ENCODE measurements at places on chromosomes 5 and 9.

- DNase-seq = no peak
These were observed 26.3 kb upstream of the ISCA1 start for GRCh38 chr9:86308687-86309086.

- DNase-seq = no peak
These were observed 628.0 kb upstream of the ADAMTS16 start for GRCh38 chr5:4511996-4512656.

- DNase-seq = no peak
These were observed 393.8 kb upstream of the SLC30A5 start for GRCh38 chr5:68699966-68700365.

- no peak for DNase-seq
These were observed 94.6 kb upstream of the DMRT1 start for GRCh38 chr9:746661-747434.

DNA sequence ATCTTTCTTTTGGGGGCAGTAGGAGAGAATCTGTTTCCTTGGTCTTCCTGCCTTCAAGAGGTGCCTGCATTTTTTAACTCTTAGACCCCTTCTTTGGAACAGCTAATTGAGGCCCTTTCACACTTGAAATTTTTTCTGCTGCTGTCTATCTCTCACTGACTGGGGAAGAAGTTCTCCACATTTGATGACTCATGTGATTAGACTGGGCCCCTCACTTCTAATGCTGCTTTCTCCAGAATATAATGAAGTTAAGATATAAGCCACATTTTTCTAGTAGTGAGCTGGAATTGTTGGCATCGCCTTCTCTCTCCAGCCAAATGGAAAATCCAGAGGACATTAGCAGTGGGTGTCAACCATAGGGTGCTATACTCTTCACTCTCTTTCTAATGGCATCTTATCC is 12.4 kb downstream of the ZNF474 start:
- no peak for DNase-seq

DNA sequence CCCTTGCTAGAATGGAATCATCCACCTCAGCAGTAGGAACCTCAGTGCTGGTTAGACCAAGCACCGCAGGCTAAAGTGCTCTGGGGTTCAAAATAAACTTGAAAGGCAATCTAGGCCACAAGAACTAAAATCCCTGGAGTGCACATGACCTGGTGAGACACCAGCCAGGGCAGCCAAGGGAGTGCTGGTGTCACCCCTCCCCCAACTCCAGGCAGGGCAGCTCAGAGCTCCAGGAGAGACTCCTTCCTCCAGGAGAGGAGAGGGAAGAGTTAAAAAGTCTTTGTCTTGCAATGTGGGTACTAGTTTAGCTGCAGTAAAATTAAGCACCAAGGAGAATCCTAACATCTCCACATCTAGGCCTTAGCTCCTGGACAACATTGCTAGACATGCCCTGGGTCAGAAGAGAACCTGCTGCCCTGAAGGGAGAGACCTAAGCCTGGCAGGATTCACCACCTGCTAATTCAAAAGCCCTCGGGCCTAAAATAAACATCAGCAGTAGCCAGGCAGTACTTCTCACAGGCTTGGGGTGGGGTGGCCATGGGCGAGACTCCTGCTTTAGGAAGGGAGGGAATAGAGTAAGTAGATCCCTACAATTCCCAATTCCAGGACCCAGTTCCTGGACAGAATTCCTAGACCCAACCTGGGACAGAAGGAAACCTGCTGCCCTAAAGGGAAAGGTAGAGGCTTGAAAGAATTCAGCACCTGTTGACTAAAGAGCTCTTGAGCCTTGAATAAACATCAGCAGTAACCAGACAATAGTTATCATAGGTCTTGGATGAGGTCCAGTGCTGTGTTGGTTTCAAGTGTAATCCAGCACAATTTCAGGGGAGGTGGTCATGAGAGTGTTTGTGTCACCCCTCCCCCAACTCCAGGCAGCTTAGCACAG is 25.8 kb downstream of the UGT3A2 start:
- DNase-seq = peak; percentile 96

- no peak for DNase-seq
These were observed 85.0 kb upstream of the RASA1 start for GRCh38 chr5:87182649-87183048.

DNA sequence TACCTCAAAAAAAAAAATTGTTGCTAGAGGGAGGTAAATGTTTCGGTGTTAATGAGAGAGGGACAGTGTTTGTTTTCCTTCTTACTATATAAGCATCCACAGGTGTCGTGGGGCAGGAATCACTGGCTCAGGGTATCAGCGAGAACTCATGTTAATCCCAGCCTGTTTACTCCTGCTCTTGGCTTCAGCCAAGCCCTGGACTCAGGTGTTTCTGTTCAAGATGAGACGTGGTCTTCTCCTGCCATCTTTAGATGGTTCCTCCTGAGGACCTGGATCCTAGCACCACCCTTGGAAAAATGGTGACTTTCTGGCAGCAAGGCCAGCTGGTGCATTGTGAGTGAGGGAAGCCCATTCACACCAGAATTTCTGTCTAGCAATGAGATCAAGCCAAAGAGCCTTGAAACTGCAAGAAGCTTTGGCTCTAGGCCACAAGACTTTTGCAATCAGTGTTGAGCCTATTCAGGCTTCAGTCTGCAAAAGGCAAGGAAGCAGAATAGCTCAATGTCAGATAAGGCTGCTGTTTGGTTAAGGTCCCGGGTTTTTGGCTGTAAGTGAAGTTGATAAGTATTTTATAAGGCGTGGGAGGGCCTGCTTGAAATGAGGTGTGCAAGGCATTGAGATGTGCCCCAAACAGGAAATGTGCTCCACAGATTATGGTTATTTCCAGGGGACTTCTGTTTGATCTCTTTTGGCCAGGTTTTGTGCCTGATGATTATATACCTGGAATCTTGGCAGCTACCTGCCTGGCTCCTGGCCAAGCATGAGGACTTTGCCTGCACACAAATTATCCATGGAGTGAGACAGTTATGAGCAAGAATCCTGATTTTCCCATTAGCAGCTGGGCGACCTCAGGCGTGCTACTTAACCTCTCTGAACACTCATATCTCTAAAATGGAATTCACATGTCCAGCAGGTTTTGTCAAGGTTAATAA is 99.8 kb downstream of the TENT4A start:
- DNase-seq = no peak

DNA sequence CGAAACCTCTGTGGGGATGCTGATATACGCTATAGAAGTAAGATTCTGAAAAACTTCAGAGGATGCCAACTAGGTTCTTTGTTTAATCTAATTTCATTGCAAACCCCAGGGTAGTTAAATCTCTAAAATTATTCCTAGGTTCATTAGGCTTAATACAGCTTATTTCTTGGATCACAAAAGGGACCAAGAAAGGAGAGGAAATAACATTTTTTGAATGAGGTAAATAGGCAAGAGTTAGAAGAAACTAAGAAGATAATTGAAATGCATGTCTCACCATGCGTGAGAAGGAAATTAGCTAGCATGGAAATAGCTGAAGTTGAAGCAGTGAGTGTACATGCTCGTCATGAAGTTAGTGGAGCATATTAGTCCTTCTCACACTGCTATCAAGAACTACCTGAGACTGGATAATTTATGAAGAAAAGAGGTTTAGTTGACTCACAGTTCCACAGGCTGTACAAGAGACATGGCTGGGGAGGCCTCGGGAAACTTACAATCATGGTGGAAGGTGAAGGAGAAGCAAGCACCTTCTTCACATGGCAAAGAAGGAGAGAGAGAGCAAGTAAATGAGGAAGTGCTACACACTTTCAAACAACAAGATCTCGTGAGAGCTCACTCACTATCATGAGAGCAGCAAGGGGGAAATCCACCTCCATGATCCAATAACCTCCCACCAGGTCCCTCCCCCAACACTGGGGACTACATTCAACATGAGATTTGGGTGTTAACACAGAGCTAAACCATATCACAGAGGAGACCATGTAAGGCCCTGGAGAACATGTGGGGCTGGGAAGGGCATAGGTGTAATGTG is 125.1 kb upstream of the OSMR start:
- DNase-seq = no peak

GRCh38 chr9:37412431-37413151 is 9.9 kb upstream of the GRHPR start:
- DNase-seq = no peak

GRCh38 chr9:110126986-110127864 is 80.7 kb downstream of the C9orf152 start:
- DNase-seq = no peak

DNA sequence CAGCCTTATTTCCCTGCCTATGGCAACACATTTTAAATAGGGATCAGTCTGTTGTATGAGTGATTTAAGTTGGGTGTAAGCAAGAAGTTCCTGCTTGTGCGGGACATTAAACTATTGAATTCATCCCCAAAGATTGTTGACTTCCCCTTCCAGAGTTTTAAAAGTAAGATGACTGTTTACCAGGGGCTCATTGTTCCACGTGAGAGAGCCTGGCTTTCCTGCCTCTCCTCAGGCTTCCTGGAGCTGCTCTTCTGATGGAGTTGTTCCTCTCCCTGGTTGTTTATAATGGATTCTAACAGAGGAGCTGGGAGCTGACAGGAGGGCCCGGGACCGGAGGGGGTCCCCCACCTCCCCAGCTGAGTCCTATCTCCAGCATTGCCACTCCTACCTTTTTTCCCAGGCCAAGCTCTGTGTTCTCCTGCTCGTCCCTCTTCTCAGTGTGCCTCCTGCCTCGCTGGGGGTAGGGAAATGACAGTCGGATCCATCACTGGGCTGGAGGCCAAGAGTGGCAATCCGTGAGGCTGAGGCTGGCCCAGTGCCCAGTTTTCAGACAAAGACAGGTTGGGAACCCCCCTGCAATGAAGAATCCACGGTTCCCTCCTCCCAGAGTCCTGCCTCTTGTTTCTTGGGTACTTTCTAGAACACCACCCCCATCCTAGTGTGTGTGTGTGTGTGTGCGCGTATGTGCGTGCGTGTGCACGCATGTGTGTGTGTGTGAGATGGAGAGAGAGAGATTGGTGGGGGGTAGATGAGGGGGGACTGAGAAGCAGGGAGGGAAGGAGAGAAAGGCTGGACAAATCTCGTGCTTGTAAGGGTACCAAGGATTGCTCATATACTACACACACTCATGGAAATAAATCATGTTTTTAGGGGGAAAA is 123.7 kb upstream of the NFIB start:
- DNase-seq = peak; percentile 87

DNA sequence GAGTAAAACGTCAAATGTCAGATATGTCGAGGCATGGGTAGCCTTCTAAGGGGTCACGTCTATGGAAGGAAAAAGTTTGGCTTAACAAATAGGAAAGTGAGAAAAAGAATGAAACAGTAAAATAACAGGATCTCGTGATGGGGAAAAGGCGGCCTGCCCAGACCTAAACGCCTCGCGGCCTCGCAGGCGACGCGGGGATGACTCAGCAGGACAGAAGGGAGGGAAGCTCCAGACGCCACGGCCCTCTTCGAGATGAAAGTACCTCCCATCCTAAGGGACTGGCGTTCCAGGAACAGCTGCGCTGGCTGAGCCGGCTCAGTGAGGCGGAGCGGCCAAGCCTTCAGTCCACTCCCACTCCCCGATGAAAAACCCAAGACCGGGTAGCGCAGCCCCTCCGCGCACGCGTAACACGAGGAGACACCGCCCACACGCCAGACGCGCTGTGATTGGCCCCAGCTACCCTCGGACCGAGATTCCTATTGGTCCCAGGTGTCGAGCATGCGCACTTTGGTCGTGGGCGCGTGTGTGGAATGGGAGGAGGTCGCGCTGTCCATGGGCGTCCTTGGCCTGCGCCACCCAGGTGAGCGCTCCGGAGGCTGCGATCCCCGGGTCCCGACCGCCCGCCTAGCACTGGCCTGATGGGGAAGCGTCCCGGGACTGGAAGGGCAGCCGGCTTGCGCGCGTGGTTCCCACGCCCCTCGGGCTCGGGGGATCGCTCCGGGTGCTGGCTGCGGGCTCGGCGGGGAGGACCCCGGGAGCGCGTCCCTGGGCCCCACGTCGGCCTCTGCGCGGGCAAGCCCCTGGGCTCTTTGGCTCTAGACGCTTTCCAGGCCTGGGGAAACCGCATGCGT is 588.5 kb downstream of the MTRR start:
- DNase-seq = peak; percentile 100

DNA sequence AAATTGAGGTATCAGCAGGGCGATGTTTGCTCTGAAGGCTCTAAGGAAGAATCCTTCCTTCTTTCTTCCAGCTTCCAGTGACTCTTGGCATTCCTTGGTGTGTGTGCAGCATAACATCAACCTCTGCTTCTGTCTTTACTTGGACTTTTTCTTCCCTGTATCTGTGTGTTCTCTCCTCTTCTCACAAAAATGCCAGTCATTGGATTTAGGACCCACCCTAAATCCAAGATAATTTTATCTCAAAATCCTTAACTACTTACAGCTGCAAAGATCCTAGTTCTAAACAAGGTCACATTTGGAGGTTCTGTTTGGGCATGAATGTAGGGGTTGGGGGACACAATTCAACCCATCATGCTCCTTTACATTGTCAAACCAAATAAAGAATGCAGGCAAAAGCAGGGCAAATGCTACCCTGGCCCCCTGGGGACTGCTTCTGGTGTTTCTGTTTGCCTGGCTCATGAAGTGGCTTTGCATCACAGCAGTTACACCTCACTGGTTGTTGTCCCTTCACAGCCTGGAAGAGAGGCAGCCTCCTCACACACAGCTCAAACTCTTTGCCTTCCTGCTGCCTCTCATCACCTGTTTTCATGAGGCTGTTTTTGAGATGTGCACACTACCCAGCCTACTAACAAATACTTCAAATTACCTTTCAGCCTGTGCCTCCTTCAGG is 64.8 kb upstream of the PLCXD3 start:
- DNase-seq = no peak

DNA sequence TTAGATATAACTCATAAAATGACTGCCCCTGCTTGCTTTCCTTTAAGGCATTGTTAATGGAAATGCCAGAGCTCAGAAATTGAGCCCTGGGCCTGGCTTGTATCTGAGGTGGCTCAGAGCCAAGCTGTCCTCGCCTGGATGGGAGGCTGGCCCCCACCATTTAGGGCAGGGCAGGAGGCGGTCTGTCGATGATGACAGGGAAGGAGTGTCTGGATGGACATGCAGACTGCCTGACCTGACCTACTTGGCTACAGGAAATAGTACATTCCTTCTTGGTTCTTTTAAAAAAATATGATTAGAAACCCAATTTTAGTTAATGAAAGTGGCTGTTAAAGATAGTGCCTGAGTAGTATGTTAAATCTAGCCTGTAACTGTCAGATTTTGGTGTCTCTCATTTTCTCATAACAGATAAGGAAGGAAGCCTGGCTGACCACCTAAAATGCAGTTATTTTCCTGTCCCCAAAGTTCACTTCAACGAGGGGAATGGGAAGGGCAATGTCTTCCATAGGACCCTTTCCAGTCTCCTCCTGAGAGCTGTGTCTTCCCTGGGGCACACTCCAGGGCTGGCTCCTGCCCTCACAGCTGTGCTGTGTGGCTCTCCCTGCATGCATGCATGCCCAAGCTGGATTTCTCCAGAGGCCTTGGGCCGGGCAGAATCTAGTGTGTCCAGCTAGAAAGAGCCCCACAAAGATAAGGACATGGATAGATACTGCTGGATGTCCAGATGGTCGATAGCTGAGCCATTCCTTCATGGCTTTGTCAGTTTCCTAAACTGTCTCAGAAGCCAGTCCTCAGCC is 42.3 kb downstream of the MACROH2A1 start:
- DNase-seq = no peak

DNA sequence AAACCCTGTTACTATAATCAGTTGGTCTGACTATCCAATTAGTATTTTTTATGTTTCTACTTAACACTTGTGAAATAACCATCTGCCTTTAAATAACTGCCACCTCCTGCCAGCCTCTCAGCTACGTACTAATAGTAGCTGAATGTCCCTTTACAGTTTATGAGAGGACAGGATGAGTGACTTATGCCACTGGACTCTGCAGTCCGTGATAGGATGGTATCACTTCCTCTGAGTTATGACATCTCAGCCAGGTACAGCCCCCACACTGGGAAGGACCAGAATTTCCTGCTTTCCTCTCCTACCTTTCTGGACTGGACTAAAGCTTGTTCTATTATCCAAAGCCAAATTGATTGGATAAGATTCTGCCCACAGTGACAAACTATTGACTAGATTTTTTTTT is 102.9 kb downstream of the ZFAND5 start:
- no peak for DNase-seq
